ENCODE measurements at places on chromosomes 4 and X.

DNA sequence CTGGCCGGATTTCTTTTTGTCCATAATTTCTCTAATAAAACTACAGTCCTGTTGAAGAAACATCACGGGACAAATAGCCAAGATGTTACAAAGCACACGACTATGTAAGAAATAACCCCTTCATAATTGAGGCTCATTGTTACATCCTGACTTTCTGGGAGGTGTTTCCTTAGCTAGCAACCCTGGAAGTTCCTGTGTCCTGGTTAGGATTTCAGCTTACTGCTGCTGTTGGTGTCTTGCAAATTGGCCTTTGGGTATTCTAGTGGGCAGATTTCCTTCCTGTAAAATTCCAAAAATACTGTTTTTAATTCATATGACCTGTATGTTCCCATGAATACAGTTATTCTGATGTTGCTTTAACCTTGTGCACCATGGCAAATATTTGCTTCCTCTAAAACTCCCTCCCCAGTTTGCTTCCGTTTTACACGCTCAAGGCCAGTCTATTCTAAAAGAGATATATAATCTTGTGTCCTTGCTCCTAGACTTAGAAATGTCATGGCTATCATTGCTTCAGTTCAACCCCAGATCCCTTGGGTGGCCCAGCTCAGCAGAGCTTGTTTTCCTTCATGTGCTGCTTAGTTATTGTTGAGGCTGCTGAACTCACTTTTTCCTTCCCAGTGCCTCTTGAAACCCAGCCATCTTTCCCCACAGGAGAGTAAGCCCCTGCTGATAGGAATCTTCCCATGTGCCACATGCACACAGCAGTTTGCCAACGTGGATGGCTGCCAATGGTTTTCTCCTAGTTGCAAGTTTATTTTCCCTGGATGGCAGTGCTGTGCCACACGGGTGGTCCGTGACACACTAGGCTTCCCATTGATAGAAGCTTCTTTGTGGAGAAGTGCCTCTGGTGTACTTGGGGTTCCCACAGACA lies 75.8 kb downstream of the TSPAN7 start:
- DNase-seq = no peak

DNA sequence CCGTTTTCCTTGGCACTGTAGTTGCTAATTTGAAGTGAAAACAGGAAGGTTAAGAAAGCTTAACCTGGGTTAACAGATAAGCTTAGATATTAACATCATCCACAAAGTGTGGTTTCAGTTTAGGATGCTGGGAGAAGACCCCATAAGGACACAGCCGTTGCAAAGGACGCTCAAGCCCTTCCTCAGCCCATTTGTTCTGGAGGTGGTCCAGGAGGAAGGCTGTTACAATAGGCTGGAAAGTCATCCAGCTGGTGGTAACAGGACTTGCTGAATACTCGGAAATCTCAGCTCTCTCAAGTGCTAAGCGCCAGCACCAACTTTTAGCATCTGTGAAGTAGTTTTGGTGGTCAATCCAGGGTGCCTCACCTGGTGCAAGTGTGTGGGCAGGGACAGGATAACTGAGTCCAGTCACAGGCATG lies 14.2 kb downstream of the CHST7 start:
- DNase-seq = no peak

- no peak for DNase-seq
These were observed 127.7 kb downstream of the IRF2 start for GRCh38 chr4:184346682-184347081.

DNA sequence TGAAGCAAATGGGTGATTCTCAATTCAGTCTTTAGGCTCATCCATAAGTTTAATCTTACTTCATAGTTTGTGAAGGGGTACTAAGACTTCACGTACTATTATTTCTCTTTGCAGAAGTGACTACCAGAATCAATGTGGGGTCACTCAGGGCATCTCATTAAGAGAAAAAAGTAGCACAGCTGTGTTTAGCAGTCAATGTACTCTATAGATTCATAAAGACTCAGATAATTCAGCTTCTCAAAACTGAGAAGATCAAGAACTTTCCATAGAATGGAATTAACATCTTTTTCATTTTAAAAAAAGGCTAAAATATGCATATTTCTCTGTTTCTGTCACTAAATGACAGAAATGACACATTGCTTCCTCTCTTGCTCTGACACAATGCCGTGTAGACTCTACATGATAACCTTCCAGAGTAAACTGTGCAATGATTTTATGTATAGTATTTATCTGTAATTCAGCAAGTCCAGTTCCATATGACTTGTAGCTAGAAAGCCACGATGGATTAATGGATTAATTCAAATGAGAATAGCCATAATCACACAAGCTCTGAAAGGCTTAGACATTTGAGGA lies 20.3 kb upstream of the LSM6 start:
- no peak for DNase-seq

- no peak for DNase-seq
These were observed 73.9 kb downstream of the SORBS2 start for GRCh38 chr4:185738038-185738552.

DNA sequence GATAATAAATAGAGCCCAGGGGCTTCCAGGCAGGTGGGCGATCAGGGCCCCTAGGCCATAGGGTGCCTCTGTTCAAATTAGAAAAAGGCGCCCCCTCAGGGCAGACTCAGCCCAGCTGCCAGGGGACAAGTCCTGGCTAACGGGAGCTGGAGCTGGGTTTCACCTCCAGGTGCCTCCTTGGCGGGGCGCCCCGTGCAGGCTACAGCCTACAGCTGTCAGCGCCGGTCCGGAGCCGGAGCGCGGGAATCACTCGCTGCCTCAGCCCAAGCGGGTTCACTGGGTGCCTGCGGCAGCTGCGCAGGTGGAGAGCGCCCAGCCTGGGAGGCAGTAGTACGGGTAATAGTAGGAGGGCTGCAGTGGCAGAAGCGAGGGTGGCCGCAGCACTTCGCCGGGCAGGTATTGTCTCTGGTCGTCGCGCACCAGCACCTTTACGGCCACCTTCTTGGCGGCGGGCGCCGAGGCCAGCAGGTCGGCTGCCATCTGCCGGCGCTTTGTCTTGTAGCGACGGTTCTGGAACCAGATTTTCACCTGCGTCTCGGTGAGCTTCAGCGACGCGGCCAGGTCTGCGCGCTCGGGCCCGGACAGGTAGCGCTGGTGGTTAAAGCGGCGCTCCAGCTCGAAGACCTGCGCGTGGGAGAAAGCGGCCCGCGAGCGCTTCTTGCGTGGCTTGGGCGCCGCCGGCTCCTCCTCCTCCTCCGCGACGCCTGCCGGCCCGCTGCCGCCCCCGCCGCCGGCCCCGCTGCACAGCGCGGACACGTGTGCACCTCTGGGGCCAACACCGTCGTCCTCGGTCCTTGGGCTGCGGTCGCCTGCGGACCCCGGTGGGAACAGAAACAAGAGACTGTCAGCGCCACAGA lies 2.4 kb downstream of the NKX3-2 start:
- no peak for DNase-seq

DNA sequence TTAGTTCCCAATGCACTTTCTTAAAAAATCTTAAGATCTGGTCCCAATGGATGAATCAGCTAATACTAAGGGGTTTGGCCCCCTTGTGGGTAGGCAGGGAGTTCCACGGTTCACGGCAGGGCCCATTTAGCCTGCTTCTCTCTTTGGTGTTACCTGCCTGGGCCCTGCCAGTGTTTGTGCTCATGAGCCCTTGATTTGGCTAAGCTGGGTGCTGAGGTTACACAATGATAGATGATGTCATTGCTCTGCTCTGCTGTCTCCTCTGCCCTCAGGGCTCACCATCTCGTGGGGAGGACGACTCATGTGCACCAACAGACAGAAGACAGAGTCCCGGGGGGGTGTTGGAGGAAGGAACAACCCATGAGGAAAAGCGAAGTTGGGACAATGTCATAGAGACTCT lies 24.4 kb downstream of the RTL5 start:
- DNase-seq = no peak

DNA sequence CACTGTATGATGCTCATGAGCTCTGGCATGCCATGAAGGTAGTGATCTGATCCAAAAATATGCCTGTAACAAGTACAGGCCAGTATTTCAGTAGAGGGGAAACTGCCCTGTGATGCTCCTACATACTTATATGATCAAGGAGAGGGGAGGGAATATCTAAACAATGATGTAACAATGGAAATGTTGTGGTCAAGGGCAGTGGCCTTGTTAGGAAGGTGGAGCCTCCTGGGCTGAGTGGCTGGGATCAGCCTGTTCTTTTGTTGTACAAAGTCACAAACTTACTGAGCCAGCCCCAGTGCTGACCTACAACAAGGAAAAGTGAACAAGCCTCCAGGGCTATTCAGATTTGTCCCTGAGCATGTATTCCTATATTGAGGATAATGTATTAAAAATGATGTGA lies 70.3 kb downstream of the ANXA10 start:
- no peak for DNase-seq

GRCh38 chr4:64327237-64327636 lies 82.0 kb downstream of the TECRL start:
- no peak for DNase-seq

GRCh38 chr4:89279385-89279784 lies 28.2 kb downstream of the GPRIN3 start:
- no peak for DNase-seq

DNA sequence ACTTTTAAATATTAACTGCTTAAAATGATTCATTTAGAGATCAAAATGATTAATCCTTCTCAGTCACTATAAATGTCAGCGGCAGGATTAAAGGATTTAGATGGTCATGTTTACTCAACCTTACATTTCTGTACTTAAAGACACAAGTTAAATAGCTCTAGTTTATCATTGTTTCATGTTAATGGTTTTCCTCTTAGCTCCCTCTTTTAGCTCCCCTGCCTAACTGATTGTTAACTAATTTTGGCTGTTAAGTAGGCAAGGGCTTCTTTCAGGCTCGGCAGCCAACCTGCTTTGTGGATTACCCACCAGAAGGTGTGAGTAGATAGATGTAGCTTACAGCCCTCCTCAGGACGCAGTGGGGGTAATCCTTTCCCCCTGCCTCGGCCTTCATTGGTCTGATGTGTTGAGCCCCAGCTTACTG lies 96.0 kb downstream of the TENM3 start:
- DNase-seq = no peak

All from cortex of kidney (tissue), 1 donor.